Activated CD8-positive, alpha-beta memory T cell treated with anti-CD3 and anti-CD28 coated beads for 48 hours (primary cell): ENCODE measurements at places on chromosomes 3 and 15.
A peak's percentile ranks its signal among the peaks of the same experiment; 100 is the strongest.

DNA sequence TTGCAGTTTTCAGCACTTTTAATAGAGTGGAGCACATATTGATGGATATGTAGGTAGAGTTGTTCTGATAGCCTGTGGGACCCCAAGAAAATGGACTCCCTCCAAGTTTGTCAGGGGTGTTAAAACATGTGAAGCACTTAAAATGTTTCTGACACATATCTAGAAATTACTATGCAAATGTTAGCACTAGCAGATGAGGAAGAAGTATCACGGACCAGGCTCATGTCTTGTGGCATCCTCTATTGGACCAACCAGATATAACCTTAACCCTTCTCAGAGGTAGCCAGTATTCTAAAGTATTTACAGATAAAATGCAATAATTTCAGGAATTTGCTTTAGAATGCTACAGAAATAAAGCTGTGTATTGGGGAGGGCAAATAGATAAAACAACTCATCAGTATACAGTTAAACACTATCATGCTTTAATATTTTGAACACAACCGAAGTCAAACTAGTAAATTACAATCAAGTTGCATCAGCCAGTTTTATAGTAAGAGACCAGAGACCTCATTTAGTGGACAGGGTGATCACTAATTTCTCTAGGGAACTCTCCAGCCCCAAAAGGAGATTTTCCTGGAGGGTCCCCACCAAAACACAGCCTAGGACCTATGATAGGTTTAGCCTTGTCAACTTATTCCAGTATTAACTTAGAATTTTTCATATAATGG lies 57.2 kb upstream of the FBN1 start:
- DNase-seq, result no peak

DNA sequence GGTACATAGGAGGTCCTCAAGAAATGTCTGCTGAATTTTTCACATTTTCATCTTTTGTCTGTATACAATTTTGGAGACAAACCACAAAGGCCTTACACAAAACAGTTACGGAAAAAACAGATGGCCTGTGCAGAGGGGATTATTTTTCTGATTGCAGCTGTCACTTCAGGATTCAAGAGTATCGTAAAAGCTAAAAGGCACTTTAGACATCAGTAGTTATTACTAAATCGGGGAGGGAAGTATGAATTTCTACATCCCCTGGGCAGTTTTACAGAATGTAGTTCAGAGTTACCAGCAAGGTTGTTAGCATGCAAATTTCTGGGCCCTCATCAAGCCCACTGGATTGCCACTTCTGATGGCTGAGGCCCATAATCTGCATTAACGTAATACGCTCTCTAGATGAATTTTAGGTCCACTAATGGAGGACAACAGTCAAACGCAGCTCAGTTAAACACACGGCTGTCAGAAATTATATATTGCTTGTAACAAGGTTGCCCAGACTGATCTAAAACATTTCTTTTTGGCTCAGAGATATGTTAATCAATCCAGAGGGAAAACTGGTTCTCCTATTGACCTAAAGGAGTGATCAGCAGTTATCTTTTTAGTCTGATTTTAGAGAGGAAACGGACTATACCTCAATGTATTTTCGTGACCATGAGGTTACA lies 1.1 kb downstream of the RIOX2 start:
- DNase-seq, result no peak

- no peak for DNase-seq
Observed at GRCh38 chr3:101235048-101235447, 85.3 kb downstream of the IMPG2 start.

DNA sequence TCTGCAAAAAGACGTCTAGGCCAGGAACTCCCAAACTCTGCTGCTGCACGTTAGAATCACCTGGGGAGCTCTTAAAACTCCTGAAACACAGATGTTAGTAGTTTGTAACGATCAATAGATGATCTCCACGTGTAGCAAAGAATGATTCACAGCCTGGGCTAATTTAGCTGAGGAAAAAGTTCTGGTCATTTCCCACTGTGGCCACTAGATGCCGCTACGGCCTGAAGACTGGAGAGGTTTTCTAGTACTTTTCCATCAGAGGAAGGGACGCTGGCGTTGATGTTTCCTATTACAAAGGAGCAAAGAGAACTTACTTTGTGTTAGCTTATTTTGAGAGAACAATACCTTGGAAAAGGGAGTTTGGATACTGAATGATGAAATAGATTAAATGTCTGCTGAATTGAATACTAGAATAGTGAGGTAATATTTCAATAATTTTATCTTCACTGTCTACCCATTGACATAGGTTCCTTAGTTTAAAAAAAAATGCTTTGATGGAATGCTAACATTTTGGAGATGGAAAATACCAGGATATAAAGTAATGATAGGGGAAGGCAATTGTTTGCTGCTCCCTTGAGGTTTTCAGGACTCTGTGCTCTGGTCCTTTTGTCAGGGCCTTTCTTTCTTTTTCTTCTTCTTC lies 159.1 kb downstream of the P3H2 start:
- peak; percentile 31 for DNase-seq

- no peak for DNase-seq
Observed at GRCh38 chr3:14248849-14249523, 70.4 kb downstream of the LSM3 start.

- DNase-seq, result no peak
Observed at GRCh38 chr15:49380912-49381311, 42.1 kb upstream of the FGF7 start.

DNA sequence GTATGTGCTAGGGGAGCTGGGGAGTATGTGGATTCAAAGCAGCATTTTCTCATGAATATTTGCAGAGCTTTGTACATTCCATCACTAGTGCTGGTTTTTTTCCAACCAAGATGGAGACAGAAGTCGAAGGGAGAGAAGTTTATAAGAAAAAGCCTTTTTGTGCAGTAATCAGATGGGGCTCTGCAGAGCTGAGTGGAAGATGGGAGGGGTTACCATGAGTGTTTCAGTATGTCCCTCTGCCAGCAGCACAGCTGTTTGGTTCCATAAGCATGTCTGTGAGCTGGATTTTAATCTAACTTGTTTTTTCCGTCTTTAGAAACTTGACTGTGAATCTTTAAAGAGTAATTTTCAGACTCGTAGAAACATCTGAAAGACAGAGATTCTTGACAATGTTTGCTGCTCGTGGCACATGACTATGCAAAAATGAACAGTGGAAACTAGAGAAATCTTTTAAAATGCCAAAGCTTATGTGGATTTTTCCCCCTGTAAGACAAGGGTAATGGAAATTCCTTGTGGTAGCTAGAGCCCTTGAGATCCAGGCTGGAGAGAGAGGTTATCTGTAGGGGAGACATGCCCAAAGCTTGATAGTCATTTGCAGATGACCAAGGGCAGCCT lies 20.3 kb downstream of the STARD9 start:
- no peak for DNase-seq
